Germinal center (tissue), 1 donor: ENCODE measurements at places on chromosomes 4 and X.
A peak's percentile ranks its signal among the peaks of the same experiment; 100 is the strongest.

DNA sequence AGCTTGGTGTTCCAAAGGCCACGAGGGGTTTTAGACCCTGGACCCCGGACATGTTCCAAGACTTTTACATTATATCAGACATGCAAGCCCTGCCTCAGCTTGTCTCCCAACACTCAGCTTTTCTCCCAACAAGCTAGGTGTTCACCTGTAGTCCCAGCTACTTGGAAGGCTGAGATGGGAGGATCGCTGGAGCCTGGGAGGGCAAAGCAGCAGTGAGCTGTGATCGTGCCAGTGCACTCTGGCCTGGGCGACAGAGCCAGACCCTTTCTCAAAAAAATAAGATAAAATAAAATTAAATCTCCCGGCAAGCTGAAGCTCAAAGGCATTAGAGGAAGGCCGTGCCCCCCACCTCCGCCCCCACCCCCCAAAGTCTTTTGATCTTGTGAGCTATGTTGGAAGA is 13.7 kb downstream of the CTAG1A start:
- DNase-seq: no peak

GRCh38 chrX:50691820-50692219 is 122.2 kb downstream of the SHROOM4 start:
- peak; percentile 21 for DNase-seq

GRCh38 chrX:113133316-113133715 is 292.7 kb upstream of the AMOT start:
- no peak for DNase-seq

DNA sequence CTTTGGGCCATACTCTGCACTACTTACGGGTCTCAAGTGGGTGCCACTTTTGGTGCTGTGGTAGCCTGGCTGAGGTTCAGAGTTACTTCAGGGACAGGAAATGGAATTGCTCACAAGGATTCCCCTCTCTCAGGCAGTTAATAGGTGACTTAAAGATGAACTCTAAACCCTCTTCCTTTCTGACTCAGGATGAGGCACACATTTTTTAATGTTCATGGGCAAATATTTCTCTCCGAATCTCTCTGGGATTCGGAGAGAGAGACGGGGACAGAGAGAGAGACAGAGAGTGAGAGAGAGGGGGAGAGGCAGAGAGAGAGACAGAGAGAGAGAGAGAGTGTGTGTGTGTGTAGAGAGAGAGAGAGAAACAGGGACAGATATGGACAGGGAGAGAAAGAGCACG is 79.8 kb downstream of the NYX start:
- no peak for DNase-seq

DNA sequence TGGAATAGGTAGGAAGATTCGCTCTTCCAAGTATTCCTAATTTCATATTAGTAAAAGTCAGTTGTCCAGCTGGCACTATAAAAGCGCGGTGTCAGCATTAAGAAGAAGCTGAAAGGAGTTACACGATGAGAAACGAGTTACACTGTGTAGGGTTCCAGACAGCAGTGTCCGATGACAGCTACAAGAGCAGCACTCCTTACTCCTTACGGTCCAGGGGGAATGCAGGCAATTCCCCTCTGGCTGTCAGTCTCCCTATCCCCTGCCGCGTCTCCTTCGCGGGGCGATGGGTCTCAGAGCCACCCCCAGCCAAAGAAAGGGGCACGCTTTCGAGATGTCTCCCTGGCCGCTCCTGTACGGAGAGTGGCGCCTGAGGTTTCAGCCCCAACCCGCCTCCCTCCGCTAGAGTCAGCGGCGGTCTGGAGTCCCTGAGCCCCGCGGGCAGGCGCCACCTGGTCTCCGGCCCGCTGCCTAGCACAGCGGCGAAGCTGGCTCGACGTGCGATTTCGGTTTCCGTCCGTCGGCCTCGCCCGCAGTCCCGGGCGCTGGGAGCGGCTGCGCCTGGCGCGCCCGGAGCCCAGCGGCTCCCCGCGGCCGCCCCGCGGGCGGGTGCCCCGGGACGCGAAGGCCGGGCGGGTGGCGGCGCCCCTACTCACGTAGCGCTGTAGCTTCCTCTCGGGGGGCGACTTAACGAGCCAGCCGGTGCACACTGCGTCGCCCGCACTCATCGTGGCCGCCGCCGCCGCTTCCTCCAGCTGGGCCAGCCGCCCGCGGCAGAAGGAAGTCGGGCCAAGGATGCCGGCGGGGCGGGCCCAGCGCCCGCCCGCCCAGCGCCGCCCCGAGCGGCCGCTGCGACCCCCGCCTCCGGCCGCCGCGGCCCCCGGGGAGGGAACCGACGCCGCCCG is at the start of gene GAB3:
GAB3 (minus strand) TSS at position 777 of the 902 bp plus-strand sequence; CDS start at position 725, 52 bp downstream.
- DNase-seq: peak; percentile 34

DNA sequence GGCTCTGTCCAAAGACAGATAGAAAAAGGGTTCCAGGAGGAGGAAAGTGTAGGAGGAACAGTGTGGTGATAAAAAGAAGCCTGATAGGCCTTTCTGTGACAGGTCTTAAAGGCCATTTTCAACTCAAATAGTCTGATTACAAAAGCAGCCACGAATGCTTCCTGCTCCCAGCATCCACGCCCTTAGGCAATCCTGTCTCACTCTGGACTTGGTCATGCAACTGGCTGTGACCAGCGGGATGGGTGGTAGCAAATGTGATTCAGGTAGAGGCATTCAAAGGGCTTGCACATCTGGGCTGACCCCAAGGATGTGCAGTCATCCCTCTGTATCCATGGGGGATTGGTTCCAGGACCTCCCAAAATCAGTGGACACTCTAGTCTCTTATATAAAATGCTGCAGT is 14.4 kb upstream of the SEPSECS start:
- no peak for DNase-seq

DNA sequence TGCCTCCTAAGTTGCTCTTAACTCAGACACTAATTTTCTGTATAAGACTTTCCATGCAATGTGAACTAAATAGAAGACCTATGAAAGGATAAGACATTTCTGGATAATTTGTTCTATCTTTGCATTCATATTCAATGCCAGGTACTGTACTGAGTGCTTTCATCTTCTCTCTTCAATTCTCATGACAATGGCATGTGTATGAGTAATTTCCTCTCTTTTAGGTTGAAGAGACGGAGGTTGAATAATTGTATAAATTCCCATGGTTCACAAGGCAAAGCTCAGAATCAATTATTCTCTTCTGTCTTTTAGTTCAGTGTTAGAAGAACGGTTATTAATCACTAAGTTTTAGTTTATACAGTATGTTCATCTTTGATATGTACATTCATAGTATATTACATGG is 29.3 kb upstream of the CFAP299 start:
- no peak for DNase-seq

- DNase-seq: no peak
Observed at GRCh38 chr4:108931926-108932325, 169.1 kb upstream of the ETNPPL start.

DNA sequence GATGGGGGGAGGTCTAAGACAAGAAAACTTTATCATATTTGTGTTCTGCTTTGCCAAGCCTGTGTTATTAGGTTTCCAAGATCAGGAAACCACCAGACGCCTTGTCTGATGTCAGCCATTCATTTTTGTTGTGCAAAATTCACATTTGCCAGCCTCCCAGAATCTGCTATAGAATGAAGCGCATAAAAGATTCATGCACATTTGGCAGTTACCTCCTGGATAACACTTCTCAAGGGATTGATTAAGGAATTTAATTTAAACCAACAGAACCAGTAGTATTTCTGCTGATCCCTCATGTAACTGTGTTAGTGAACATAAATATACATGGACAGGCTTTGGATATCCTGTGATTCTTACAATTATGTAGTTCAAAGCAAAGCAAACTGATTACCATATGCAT is 187.9 kb downstream of the COMMD8 start:
- no peak for DNase-seq

DNA sequence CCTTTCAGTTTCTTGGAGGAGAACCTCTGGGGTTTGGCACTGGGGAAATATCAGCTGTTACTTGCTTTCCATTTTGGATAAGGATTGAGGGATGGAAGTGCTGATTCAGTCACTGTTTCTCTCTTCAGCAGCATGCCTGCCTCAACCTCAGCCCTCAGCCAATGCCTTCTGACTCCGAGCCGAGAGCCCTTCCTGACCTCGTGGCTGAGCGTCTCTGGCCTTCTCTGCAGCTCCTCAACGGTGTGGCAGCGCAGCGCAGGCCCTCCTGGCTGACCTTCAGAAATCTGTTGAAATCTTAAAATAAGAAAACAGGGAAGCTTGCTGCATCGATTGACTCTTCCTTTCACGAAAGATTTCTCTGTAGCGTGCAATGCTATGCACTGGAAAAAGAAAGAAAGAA is 434.3 kb upstream of the FAT1 start:
- DNase-seq: no peak

- DNase-seq: no peak
Observed at GRCh38 chrX:39667191-39667590, 430.6 kb downstream of the BCOR start.

- no peak for DNase-seq
Observed at GRCh38 chr4:96763546-96763945, 923.7 kb downstream of the PDHA2 start.

GRCh38 chrX:134761788-134762187 is 103.5 kb upstream of the PLAC1 start:
- DNase-seq: peak; percentile 2

DNA sequence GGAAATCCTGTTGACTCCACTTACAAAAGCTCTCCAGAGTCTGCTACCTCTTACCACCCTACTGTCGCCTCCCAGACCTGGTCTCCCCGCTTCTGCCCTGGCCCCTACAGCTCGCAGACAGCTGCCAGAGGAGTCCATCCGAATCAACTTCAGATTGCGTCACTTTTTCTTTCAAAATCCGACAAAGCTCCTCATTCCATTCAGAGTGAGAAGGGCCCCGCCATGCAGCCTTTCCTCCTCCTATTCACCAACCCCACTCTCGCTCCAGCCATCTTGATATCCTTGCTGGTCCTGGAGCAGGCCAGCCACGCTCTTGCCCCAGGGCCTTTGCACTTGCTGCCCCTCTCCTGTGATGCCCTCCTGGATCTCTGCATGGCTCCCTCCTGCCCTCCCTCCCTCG is 5.2 kb upstream of the OPN1LW start:
- DNase-seq: no peak

DNA sequence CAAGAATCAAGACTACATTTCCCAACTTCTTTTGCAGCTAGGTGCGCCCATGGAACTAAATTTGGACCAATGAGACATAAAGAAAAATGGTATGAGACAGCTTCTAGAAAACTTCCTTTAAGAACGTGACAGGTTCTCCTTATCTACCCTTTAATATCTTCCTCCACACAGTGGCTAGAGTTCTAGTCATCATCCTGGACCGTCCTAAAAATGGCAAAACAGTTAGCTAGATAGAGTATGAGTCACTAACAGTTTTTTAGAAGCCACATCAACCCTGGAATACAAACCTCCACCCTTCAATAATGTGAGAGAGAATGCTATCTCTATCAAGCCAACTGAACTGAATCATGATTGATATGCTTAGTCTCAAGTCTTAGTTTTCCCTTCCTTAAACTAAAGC is 267.9 kb upstream of the SLC7A11 start:
- DNase-seq: no peak

DNA sequence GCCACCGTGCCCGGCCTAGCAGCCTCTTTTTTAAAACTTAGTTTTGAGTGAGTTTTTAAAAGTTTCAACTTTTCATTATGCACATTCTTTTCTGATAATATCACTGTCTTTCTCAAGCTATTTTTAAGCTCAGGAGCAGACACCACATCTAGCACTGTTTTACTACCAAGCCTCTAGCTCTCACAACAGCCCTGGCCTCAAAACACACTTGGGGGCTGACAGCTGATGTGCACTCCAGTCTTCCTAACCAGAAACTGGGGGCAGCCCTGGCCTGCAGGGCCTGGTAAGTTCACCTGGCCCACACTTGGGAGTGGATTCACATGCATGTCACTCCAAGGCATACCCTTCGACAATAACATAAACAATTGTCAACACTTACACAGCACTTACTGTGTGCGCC is 34.0 kb downstream of the CENPU start:
- no peak for DNase-seq

GRCh38 chrX:48933757-48934156 is 14.9 kb upstream of the PIM2 start:
- DNase-seq: no peak

DNA sequence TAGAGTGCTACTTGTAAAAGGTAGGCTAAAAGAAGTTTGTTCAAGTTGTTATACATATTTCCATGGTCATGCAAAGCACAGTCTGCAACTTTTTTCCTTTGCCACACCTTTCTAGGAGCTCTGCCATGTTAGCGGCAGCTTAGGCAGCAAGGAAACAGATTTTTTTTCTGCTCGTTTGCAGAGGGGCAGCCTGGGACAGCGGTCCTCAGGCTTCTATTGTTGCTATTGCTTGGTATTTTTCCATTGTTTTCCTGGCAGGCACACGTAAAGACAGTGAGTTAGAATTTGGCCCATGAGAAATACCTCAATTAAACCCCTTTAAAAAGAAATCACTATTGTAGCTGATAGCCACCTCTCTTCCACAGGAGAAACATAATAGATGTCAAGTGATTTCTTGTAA is 391.4 kb downstream of the SH2D1A start:
- no peak for DNase-seq
